Kidney capillary endothelial cell (primary cell): ENCODE measurements at places on chromosomes 3 and 15.
A peak's percentile ranks its signal among the peaks of the same experiment; 100 is the strongest.

DNA sequence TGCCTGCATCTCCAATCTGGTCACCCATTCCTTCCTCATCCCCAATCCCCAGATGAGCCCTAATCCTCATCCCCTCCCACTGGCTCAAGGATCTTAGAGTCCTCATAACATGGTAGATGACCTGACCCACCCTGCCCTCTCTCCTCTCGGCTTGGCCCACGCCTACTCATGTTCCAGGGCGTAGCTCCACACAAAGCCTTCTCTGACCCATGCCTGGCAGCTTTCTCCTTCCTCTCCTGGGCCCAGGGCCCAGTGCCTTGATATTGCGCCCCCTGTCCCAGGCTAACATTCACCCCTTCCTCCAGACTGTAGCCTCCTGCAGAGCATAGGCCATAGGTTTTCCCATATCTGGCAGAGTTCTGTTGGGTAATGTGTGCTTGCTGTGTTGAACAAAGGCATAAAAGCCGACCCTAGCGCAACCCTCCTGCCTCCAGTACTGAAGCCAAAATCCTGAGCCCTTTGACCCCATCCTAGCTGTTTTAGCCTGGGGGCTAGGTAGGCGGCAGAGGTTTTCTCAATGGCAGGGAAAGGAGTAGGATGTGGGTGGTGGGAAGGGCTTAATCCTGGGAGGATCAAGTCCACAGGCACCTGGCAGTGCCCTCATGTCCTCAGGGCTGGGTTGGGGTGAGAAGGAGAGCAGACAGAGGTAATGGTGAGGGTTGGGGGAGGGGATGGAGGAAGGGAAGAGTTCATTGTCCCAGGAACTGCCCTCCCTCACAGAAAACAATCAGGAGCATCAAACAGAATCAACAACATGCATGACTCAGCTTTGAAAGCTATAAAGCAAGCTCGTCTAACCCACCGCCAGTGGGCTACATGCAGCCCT lies 35.5 kb downstream of the MESD start:
- no peak for DNase-seq

DNA sequence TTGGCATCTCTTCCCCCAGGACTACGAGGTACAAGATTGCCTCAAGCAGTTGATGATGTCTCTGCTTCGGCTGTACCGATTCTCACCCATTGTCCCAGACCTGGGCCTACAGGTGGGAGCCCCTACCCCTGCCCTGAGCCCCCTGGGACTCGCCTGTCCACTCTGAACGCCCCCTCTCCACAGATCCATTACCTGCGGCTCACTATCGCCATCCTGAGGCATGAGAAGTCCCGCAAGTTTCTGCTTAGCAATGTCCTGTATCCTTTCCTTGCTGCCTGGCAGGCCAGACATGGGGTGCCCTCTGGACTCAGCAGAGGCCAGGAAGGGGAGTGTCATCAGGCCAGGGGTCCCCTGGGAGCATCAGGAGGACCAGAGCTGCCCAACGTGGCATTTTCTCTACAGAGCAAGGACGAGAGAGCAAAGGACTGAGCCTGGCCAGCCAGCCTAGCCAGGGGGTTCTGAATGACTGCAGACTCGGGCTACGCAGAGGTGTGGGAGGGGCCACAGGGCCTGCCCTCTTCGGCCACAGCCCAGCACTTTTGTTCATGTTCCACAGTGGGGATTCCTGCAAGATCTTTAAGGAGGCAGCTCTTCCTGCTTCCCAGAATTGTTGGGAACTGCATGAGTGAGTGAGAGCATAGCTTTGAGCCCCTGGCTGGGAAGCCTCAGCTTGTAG lies 11.2 kb downstream of the RNF123 start:
- no peak for DNase-seq

DNA sequence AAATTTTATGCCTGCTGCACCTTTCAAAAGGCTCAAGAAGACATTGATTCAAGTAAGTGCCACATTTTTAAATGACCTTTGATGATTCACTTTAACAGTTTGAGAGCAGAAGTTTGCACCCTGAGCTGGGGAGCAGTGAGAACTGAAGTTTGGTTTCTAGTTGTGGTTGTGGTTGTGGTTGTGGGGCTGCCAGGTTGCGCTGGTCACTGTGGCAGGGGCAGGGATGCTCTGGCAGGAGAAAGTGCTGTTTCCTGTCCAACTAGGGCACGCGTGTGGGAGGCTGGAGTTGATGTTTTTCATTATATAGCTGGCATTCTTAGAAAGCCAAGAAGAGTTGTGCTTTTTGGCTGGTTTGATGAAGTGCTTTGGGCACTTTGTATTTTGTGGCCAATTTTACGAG lies 339.7 kb upstream of the NR2F2 start:
- no peak for DNase-seq

DNA sequence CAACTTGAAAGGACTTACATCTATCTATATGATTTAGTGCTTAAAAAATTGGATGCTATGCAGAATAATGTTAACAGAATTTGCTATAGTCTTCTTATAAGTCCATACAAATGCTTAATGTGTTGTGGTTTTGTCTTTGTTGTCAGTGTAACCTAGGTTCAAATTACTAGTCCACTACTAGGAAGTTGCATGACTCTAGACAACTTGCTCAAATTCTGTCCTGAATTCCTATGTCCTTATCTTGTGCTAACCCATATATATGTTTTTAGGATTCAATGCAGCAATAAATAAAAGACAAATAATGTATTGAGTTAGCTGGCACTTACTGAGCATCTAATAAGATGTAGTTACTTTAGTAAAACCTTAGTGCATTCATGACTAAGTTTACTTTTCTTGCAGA lies 276.5 kb upstream of the KCNMB2 start:
- no peak for DNase-seq

DNA sequence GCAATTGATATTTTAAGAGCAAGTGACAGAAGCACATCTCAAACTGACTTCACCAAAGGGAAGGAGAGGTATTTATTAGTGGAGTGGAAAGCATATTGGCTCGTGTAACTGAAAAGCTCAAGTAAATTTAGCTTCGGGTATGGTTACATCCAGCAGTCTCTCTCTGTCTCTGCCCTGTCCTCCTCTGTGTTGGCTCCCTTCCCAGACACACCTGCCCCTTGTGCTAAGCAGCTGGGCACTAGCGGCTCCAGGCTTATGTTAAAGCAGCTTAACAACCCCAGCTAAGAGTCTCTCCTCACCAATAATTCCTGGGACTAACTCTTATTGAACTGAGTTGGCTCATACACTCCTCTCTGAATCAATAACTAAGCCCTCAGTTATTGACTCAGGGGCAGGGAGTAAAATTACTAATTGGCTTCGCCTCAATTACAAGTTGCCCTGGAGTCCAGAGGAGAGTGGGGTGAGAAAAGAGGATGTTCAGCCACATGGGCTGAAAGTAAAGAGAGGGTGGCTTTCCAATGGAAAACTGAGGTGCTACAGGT lies 12.8 kb upstream of the SH3BP5 start:
- DNase-seq = no peak

DNA sequence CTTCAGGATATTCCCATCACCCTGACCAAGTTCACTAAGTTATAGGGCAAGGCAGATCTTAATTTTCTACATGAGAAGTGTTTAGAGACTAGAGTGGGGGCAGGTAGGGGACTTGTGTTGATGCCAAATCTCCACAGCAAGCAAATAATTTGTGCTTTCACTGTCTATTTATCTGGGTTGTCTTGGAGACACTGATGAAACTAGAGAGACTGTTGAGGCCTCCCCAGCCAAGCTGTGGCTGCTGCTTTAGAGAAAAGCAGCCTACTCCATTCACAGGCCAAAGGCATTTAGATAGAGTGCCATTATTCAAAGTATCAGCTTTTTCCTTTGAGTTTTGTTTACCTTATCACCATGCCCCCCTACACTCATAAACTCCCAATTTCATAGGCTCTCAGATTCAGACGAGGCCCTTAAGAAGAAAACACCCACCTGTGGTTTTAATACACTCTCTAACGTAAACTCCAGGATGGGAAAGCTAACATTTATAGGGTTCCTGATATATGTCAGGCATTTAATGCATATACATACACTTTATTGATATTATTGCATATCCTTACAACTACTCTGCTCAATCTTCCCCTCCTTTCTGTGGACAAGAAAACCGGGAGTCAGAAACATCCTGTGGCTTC lies 130.4 kb upstream of the FOXB1 start:
- no peak for DNase-seq

GRCh38 chr15:67389975-67390374 lies 131.0 kb upstream of the C15orf61 start:
- no peak for DNase-seq

GRCh38 chr3:6862041-6862879 lies 1.3 kb downstream of the GRM7 start:
- no peak for DNase-seq

GRCh38 chr15:29289173-29289572 lies 19.6 kb upstream of the NSMCE3 start:
- no peak for DNase-seq

DNA sequence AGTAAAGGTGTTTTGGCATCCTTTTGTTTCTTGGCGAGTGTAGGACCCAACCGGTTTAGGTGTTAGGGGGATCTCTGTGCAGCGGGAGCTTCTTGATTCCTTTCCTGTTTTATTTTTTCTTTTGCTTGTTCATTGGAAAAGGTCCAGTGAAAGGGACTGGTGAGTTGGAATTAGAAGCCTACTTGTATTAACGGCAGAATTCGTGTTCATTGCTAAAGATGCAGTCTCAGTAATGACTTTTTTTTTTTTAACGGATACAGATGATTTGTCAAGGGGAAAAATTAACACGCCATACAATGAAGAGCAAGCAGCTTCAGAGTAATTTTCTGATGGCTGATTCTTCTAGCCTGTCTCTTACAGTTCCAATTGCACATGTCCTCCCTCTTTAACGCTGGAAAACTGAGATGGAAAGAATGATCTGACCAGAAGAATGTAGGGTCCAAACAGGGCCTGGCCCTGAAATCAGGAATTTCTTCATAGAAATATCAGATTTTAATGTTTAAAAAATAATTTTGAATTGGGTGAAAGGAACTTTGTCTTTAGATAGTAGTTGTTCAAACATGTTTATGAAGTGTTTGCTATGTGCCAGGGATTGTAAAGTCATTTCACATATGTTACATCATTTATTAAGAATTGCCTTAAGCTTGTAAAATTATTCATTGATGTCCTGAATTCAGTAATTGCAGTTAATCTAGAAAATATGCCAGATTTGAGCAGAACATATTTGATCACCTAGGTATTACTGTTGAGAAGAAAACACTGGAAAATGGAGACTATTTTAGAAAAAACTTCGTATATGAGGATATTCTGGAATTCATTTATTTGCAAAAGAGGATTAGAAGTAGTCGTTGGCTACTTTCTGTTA lies 1.4 kb downstream of the MAPK6 start:
- no peak for DNase-seq

DNA sequence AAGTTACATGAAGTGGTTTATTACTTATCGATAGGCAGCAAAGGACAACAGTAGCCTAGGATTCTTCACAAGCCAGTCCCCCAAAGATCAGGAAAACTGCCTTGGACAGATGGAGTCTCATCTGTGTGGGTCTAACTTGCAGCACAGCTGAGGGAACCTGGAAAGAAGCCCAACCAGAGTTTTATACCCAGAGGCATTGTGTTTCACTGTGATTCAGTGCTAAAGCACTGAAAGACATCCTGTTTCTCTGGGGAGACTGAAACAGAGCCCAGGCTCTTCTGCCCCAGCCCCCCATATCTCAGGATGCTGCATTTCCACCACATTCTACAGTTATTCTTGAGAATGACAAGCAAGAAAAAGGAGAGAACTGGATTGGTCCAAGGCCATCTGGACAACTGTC lies 48.2 kb upstream of the PYDC2 start:
- DNase-seq = peak; percentile 88

DNA sequence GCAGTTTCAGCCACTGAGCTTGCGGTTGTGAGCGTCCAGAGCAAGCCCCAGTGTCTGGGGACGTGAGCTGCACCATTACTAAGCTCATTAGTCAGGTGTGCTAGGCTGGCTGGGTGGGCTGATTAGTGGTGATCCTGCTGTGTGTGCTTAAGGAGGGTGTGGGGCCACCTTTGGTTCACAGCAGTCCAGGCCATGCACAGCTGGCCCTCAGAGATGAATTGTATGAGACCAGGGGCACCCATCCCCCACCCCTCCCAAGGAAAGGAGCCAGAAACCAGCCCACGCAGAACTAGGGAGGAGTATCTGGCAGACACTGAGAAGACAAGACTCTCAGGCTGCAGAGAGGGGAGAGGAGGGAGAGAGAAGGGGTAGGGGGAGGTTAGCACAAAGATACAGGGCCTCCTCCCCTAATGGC lies 3.8 kb downstream of the TYRO3 start:
- DNase-seq = no peak

DNA sequence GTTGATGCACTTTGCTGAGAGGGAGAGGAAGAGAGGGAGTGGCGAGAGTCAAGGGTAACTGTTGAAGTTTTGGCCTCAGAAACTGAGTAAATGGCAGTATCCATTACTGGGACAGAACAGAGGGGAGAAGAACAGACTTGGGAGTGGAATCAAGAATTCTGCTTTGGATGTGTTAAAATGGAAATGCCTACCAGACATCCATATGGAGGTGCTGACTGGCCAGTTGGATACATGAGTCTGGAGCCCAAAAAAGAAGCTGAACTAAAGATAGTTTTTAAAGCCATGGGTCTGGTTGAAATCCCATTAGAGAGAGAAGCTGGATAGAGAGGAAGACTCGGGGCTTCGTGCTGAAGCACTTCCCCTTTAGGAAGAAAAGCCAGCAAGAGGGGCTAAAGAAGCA lies 35.9 kb upstream of the NSMCE3 start:
- DNase-seq = no peak

GRCh38 chr3:48233542-48233941 lies 7.4 kb upstream of the ZNF589 start:
- DNase-seq = no peak

GRCh38 chr3:31952205-31952604 lies 28.9 kb downstream of the OSBPL10 start:
- no peak for DNase-seq

DNA sequence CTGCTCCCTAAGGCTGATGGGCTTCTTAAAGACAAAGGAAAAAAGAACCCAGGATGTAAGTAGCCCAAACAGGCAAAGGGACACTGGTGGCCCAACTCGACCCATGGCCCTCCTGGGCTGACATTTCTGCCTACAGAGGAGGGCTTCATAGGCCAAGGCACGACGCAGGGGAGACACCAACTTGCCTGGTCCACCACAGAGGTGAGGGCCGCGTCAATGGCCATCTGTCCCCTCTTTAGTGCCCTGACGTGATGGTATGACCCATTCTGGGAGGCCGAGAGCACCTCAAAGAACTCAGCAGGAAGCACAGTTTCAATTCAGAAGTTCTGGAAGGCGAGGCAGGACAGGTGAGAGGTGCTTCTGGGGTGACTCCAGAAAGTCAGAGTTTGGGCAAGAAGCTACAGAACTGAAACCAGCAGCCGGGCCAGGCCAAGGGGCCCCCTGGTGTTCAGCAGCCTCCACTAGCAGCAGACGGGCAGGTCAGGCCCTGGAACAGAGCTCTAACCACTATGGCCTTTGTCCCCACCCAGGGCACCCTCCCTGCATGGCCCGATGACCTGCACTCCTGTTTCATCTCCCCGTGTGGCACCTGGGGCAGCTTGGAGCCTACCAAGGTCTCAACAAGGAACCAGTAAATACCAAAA lies 45.1 kb downstream of the HMCES start:
- DNase-seq = no peak

DNA sequence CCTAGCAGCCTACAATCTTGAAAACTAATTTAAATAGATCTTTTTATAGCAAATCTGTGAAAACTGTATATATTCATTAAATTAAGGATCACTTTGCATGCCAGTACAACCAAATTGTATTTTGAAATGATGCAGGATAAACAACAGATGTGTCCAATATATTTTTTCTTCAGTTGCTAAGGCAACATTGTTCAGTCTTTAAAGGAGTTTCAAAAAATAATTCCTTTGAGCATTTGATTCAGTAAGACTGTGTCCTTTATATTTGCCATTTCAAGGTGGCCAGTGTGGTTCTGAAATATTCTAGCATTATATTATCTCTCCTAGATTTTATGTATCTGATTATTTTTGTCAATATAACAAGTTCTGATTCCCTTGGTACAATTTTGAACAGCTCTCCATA lies 254.7 kb downstream of the PLOD2 start:
- DNase-seq = no peak
